ENCODE measurements at places on chromosomes 4 and X.

DNA sequence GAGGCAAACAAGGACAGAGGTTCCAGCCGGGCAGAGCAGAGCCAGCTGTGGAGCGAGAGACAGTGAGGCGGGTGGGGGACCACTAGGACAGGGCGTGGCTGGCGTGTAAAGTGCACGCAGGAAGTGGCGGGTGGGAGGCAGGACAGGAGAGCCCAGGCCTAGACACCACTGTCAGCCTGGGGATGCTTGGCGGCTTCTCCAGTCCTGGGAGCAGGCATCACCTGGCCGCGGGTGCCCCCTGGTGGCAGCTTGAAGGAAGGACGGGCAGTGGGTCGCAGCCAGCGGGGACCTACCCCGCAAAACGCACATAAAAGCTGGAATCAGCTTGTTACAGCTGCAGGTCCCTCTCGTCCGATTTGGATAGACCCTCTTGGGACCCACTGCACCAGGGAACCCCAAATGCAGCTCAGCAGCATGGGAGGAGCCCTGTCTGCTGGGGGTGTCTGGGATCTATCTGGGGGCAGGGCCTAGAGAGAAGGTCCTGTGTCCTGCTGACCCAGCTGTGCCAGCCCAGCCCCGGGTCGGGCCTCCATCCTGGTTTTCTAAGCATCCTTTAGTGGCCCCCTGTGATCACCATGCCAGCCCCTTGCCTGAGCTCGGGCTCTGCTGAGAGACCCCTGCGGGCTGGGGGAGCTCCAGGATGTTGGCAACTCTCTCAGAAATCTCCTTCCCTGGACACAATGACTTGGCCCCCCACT, 57.7 kb downstream of the WFS1 start:
- DNase-seq, result peak; percentile 93

DNA sequence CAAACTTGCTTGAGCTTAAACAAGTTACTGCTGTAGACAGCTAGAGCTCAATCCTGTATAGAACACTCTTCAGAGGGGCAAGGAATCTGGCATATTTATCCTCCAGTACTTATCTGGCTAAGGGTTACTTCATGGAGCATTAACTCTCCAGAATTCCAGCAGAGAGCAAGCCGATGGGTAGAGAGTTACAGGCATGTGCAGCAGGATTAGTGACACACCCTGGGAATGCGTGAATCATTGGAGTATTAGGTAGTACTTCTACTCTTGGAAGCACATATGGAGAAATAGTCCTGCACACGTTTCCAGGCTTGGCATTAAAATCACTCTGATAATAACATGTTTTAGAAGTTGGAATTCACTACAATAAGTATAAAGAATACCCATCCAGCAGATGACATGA, 35.4 kb downstream of the GRXCR1 start:
- no peak for DNase-seq

GRCh38 chr4:54231768-54232688, 2.9 kb downstream of the PDGFRA start:
- DNase-seq, result peak; percentile 95

- DNase-seq, result peak; percentile 92
These were observed at the start of gene DUSP9 for GRCh38 chrX:153646620-153647373. TSS of gene DUSP9 (plus strand) at chrX:153647203. CDS start at chrX:153647954, 751 bp downstream.

- DNase-seq, result no peak
These were observed 639.6 kb downstream of the ARAP2 start for GRCh38 chr4:35604724-35605123.

DNA sequence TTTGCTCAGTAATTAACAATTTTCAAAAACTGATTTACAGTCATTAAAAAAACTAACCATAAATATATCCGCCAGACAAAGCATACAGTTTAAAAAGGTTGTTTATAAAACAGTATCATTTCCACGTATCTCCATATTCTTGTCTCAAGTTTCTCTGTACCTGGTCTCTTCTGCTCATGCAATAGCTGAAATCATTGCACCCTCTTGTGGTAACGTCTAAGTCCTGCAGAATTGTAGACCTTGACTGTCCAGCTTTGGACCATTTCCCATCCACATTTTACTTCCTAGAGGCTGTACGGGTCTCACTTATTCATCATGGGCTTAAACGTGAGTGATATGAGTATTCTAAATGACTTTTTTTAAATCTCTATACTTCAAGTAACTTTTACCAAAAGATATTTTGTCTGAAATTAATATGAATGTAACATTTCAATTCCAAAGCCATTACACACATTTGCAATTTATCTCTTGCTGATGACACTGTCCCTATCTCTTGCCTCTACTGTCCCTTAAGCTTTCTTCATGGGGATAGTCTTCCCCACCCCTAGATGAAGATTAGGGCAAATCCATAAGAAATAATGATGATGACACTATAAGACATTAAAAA, 118.5 kb downstream of the BTC start:
- DNase-seq, result no peak
